ENCODE measurements at places on chromosomes 1 and 21. TPM values are rescaled to one million over a fixed set of nuclear protein-coding genes. Genes with fewer than 3 reads are reported as not detected.

DNA sequence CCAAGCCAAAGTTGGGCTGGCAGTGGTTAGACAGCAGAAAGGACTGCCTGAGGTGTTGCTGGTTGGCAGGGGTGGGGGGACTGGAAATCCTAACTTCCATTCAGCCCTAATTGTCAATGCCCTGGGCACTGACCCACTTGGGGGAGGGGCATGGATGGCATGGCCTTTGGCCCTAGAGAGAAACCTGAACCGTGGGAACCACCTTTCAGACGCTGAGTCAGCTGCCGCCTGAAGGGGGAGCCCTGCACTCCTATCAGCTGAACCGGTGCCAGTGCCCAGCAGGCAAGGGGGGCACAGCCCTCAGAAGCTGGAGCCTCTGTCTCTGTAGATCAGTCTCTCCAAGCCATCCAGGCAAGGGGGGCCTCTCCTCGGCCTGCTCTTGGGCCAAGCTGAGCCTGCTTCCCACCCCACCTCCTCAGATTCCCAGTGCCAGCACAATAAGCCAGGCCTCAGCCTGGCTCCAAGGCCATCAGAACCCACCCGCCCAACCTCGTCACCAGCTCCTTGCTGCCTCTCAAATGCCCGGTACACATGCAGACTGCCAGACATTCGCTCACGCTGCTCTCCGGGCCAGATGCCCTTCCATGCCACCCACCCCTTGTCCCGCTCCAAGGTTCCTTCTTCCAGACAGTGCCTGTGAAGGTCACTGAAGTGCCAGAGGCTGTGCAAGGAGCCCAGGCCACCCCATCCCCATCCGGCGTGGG, 11.6 kb downstream of the TINAGL1 start:
- no peaks in the 10 kb centered on the region for H3K36me3 ChIP-seq
- peak overlapping the region; percentile 45 for H3K4me3 ChIP-seq
- peaks cover 20% of the 10 kb centered on the region for H3K4me1 ChIP-seq
- peak; percentile 85 for DNase-seq

DNA sequence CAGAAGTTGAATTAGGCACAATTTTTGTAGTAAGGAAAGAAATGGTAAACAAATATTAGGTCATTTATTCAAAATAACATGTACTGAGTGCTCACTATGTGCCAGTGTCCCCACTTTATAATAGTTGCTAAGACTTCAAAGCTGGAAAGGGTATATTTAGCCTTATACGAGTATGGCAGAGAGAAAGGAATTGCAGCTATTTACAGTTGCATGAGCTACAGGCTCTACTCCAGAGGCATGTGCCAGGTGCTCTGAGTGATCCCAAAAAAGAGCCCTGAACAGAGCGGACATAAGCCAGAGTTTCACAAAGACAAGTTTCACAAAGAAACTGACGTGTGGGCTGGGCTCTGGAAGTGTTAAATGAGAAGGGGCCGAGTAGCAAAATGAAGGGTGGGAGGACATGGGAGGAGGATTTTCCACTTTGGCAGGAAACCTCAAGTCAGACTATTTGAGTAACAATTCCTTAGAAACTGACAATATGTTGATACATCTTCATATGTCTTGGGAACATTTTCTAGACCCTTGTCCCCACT, 40.9 kb downstream of the FASLG start:
- H3K27ac ChIP-seq, result no peak overlapping the region
- DNase-seq, result no peak
- H3K4me3 ChIP-seq, result no peak overlapping the region
- H3K4me1 ChIP-seq, result peaks cover 3% of the 10 kb centered on the region
- H3K27me3 ChIP-seq, result no peaks in the 10 kb centered on the region

- H3K36me3 ChIP-seq, result no peaks in the 10 kb centered on the region
- no peak within 1 kb of the TSS for H3K27ac ChIP-seq
- peaks cover 12% of the 10 kb centered on the region for H3K4me1 ChIP-seq
- peak; percentile 55 for DNase-seq
- peak within 1 kb of the TSS; percentile 59 for H3K4me3 ChIP-seq
Observed at GRCh38 chr1:207910591-207911354, at the start of gene CD34. Gene CD34, minus strand, starts transcription at chr1:207911125. Its CDS starts 45 bp downstream, at chr1:207911080.

DNA sequence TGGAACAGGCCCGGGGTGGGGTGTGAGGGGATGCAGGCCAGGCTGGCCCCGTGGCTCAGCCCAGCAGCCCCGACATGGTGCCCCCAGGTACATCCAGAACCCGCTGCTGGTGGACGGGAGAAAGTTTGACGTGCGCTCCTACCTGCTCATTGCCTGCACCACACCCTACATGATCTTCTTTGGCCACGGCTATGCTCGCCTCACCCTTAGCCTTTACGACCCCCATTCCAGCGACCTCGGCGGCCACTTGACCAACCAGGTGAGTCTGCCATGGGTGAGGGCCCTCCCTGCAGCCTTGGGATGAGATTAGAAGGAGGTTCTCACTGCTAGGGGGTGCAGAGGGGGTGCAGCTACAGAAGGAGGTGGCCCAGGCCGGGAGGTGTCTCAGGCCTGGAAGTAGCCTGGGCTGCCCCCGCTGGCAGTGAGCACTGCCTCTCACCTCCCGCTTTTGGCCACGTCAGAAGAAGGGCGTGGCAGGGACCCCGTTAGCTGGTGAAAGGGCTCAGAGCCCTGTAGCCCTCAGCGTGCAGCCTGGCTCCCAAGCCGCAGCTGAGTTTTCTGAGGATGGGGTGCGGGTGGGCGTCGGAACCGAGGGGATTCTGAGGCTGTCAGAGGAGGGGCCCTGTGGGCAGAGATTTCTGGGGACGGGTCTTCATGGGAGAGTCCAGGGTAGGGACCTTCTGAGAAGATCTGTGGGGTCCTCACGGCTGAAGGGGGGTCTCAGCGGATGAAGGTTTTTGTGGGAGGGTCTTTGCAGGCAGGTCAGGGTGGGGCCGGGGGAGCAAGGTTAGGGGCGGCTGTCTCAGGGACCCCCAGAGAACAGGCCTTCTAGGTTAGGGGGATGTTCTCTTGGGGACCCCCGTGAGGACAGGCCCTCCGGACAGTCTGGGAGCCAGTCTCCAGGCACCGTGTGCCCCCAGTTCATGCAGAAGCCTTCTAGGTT, 10.4 kb downstream of the TTLL10 start:
- H3K4me1 ChIP-seq, result no peaks in the 10 kb centered on the region
- no peak overlapping the region for H3K27ac ChIP-seq
- no peaks in the 10 kb centered on the region for H3K27me3 ChIP-seq
- H3K36me3 ChIP-seq, result no peaks in the 10 kb centered on the region
- H3K4me3 ChIP-seq, result no peak overlapping the region

GRCh38 chr1:26003262-26003661, 5.4 kb upstream of the PAFAH2 start:
- no peaks in the 10 kb centered on the region for H3K27me3 ChIP-seq
- H3K4me1 ChIP-seq, result peaks cover 16% of the 10 kb centered on the region
- DNase-seq, result no peak
- no peaks in the 10 kb centered on the region for H3K36me3 ChIP-seq
- no peak overlapping the region for H3K27ac ChIP-seq
- H3K4me3 ChIP-seq, result no peak overlapping the region

DNA sequence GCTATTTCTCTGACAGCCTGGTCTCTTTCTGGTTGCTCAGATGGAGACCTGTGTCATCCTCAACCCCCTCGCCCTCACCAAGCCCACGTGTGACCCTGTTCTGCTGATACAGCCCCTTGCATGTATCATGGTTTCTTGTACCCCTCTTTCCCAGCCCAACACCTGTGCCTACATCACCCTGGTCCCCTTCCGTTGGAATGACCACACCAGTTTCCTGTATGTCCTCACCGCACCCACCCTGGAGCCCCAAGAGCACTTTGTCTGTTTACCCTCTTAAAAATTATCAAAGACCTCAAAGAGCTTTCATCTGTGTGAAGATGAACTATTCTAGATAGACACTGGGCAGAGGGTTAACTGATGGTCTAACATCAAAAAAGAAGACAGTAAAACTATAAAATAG, 179.5 kb downstream of the GALNT2 start:
- peaks cover 20% of the 10 kb centered on the region for H3K36me3 ChIP-seq
- no peak overlapping the region for H3K4me3 ChIP-seq
- H3K27ac ChIP-seq, result peak overlapping the region; percentile 80
- DNase-seq, result no peak

DNA sequence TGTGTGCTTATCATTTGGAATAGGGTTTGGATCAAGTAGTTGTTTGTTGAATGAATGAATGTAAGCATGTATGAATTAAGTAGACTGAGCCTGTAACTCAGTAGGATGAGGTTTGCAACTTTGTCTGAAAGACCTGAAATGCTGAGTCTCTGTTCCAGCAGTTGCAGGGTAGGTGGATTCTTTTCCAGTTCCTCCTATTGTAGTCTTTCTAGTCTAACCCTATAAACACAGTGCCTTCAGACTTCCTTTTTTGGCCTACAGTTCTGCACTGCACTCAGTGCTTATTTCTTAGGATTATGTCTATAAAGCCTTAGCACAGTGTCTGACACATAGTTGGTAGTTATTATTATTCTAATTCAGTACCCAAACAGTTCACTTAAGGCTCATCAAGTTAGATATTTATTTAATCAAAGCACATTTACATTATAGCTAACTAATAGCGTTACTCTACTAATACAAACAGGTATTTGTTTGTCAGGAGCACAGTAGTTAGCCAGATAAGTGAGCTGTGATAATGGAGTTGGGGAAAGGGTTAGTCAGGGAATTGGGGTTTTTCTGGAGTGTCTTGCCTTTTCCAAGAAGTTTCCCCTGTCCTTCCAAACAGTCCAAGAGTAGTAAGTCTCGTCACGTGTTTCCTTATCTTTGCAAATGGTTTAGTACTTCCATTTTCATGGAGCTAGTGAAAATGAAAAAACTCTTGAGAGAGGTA, 45.0 kb downstream of the ABCD3 start:
- peaks cover 23% of the 10 kb centered on the region for H3K36me3 ChIP-seq
- H3K27me3 ChIP-seq, result no peaks in the 10 kb centered on the region
- H3K27ac ChIP-seq, result peak overlapping the region; percentile 6
- DNase-seq, result no peak

- H3K4me1 ChIP-seq, result peaks cover 33% of the 10 kb centered on the region
- H3K36me3 ChIP-seq, result no peaks in the 10 kb centered on the region
- H3K27ac ChIP-seq, result no peak overlapping the region
- H3K27me3 ChIP-seq, result peaks cover 7% of the 10 kb centered on the region
- peak; percentile 93 for DNase-seq
Observed at GRCh38 chr1:5830771-5831599, 161.2 kb downstream of the NPHP4 start.

- no peak overlapping the region for H3K27ac ChIP-seq
- no peak overlapping the region for H3K4me3 ChIP-seq
- no peaks in the 10 kb centered on the region for H3K27me3 ChIP-seq
- no peaks in the 10 kb centered on the region for H3K36me3 ChIP-seq
- DNase-seq, result no peak
- H3K4me1 ChIP-seq, result no peaks in the 10 kb centered on the region
Observed at GRCh38 chr1:70992521-70992920, 55.1 kb downstream of the PTGER3 start.

DNA sequence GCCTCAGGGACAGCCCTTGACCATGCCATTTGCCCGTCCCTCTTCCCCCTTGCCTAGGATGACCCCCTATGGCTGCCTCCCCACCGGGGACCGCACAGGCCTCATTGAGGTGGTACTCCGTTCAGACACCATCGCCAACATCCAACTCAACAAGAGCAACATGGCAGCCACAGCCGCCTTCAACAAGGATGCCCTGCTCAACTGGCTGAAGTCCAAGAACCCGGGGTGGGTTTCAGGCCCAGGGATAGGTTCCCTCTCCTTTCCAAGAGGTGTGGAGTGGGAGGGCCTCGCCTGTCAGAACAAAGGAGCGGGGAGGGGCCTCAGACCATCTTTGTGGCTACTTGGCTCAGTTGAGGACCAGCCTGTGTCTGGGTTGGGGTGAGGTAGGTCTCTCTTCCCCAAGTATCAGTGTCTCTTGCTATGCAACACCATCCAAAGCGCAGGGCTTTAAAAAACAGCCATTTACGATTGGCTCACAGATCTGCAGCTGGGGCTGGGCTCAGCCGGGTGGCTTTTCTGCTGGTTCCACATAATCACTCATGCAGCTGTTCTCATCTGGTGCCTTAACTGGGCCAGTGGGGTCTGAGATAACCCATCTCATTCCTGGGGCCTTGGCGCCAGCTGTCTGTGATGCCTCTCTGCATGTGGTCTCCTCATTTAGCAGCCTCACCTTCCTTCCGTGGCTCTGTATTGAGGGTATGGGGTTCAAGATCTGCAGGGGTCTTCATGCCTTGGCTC, 71.7 kb downstream of the PIK3CD start:
- H3K27me3 ChIP-seq, result no peaks in the 10 kb centered on the region
- no peak overlapping the region for H3K4me3 ChIP-seq
- H3K36me3 ChIP-seq, result peaks cover 26% of the 10 kb centered on the region
- H3K4me1 ChIP-seq, result peaks cover 8% of the 10 kb centered on the region
- no peak overlapping the region for H3K27ac ChIP-seq

DNA sequence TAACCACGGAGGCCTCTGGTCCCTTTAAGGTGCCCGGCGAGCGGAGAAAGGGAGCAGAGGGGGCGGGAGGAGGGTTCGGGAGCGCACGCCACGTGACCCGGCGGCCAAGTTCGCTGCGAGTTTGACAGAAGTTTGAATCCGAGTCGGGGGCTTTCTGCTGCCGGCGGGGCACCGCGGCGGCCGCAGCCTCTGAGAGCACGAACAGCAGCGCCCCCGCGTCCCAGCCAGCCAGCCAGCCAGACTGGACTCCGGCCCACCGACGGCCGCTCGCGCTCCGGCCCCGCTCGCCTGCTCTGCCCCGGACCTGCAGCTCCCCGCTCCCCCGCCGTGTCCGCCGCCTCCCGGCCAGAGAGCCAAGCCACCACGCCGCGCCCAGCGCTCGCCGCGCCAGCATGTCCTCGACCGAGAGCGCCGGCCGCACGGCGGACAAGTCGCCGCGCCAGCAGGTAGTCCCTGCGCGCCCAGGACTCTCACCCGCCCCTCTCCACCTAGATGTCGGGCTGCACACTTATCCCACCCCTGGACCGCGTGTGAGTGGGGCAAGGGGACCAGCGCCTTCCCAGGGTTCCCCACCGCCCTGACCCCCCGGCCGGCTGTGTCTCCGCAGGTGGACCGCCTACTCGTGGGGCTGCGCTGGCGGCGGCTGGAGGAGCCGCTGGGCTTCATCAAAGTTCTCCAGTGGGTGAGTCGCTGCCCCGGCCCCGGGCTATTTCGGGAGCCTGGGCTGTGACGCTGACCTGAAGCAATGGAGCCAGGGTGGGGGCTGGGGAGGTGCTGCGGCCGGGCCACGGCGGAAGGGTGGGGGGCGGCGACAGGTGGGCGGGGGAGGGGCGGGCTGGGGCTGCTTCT, at the start of gene SYPL2:
Gene SYPL2, plus strand, starts transcription at position 95 of the 849 bp plus-strand sequence. Its CDS starts 298 bp downstream, at position 393.
- peaks cover 25% of the 10 kb centered on the region for H3K4me1 ChIP-seq
- no peak within 1 kb of the TSS for H3K27ac ChIP-seq
- DNase-seq, result peak; percentile 76
- peaks cover 70% of the 10 kb centered on the region for H3K27me3 ChIP-seq
- H3K4me3 ChIP-seq, result peak within 1 kb of the TSS; percentile 76

GRCh38 chr1:108826081-108826635, 30.7 kb downstream of the AKNAD1 start:
- H3K27me3 ChIP-seq, result no peaks in the 10 kb centered on the region
- no peaks in the 10 kb centered on the region for H3K36me3 ChIP-seq
- H3K4me3 ChIP-seq, result no peak overlapping the region
- no peak overlapping the region for H3K27ac ChIP-seq

Gene GPR161
- total RNA-seq, result 11.2 TPM

Gene ENSA
- total RNA-seq, result 254 TPM

Gene GBP5
- 0.23 TPM for total RNA-seq

Gene FAM76A
- 14.5 TPM for total RNA-seq

Measured in WTC11 (cell line).